ENCODE measurements at places on chromosomes 2 and 18. TPM values are rescaled to one million over a fixed set of nuclear protein-coding genes. Genes with fewer than 3 reads are reported as not detected.

Gene REG3A
- total RNA-seq = not detected

Gene UGT1A8
- not detected for total RNA-seq

Gene FASTKD2
- total RNA-seq = 43.8 TPM

Gene SDC1
- 0.29 TPM for total RNA-seq

Gene SERPINB2
- total RNA-seq = not detected

Gene FANCL
- 108 TPM for total RNA-seq

Gene UGT1A7
- not detected for total RNA-seq

Gene LOXL3
- total RNA-seq = 26.5 TPM

Gene RNF149
- total RNA-seq = 61.5 TPM

Gene DSG4
- total RNA-seq = not detected

Gene ELOA2
- not detected for total RNA-seq

DNA sequence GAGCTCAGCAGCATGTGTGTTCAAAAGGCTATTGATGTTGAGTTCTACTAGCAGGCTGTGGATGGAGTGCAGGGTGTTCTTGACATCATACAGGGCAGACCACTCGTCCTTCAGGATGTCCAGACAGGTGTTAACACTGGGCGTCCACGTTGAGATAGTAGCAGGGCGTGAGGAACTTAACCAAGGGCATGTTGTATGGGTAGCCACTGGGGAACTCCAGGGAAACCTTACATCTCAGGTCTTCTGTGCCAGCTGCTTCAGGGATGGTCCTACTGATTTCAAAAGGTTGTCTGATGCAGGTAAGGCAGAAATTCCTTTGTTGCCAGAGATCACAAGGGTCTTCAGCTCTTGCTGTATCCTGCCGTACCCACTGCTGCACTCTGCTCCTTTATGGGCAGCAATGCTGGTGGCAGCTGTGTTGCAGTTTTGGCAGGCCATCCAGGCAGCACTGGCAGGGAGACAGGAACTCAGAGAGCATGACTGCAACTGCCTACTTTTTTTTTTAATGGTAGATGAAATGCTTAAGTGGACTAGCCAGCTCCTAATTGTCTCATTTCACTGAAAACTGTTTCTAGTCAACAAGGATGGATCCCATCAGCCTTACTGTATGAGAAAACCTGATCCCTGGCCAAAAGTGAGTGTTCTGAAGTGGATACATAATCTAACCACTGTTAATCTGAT lies 32.4 kb upstream of the RBBP8 start:
- DNase-seq = no peak

- DNase-seq = peak; percentile 25
Observed at GRCh38 chr2:65991381-65992197, 443.3 kb upstream of the MEIS1 start.

- DNase-seq = no peak
Observed at GRCh38 chr2:23556929-23557328, 171.9 kb downstream of the KLHL29 start.

- no peak for DNase-seq
Observed at GRCh38 chr18:55419132-55419946, 168.7 kb downstream of the TCF4 start.

DNA sequence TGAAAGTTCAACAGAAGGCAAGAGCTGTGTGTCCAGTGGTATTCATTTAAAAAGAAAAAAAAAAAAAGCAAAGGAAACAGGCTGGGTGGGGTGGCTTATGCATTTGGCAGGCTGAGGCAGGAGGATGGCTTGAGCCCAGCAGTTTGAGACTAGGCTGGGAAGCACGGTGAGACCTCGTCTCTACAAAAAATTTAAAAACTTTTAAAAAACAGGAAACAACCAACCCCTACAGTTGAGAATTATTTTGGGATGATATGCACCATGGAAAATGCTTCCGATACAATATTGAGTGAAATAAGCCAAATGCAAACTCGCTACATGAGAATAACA lies 31.2 kb downstream of the PTPN18 start:
- DNase-seq = no peak

DNA sequence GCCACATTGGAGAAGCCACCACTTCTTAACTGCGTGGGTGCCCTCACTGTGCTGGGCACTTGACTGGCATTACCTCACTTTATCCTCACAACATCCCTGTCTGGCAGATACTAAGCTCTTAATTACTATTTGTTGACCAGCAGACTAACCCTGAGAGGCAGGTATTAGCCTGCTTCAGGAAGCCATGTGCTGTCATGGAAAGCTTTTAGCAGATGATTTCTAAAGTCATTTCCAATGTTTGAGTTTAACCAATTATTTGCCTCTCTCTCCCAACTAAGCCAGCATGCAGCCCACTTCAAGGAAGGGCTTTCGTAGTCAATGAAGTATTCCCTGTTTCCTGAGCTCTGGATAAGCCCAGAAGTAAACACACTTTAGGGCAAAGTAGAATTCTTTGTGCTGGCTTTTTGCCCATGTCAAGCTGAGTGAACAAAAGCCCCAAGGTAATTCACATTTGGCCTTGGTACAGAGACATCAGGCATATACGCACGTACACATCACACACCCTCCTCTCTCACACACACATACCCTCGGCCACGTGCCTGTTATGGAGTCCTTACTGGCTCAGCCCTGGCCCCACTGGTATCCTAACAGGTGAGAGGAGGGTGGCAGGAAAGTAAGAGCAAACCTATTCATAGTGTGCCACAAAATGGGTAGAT lies 108.6 kb downstream of the C1D start:
- no peak for DNase-seq

DNA sequence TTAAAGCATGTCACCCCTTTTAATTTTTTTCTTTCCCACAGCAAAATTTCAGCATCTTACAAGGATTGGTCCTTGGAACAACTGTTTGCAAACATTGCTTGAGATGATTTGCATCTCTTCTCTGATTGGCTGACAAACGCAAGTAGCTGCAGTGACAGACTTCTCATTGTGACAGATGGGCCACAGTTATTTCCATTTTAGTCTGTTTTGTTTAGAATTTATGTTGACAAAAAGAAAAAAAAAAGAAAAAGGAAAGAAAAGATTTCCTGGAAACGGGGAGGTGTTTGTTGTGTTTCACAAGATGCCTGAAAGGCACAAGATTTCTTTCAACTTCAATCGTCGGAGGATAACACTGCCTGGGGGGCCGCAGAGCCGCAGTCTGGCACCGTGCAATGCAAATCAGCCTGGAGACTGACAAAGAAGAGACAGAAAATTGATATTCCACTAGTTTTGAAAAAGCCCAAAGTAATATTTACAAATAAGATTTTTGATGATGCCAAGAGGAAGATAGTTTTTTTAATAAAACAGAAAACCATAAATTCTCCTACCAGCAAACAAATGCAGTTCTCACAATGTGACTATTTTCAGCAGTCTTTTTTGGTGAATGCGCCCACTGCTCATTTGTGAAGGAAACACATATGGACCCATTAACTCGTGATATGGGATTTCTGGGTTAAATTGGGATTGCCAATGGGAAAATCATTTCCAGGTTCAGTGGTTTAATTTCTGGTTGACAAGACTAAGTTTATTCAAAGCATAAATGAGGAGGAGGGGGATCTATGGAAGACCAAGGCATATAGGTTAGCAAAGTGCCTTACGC lies 296.2 kb upstream of the SMIM21 start:
- no peak for DNase-seq

DNA sequence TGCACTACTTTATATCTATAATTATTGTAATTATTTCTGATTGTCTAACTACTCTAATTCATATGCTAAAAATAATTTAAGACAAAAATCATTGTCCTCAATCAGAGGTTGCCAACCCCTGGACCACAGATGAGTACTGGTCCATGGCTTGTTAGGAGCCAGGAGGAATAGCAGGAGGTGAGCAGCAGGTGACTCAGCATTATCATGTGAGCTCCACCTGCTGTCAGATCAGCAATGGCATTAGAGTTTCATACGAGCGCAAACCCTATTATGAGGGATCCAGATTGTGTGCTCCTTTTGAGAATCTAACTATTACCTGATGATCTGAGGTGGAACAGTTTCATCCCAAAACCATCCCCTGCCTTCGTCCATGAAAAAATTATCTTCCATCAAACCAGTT lies 1434.4 kb downstream of the LRP1B start:
- no peak for DNase-seq

- DNase-seq = peak; percentile 42
Observed at GRCh38 chr2:200905618-200906296, 16.6 kb downstream of the NIF3L1 start.

- no peak for DNase-seq
Observed at GRCh38 chr18:41695441-41695840, 259.6 kb upstream of the PIK3C3 start.

- no peak for DNase-seq
Observed at GRCh38 chr2:216553482-216554240, 55.0 kb downstream of the RPL37A start.

DNA sequence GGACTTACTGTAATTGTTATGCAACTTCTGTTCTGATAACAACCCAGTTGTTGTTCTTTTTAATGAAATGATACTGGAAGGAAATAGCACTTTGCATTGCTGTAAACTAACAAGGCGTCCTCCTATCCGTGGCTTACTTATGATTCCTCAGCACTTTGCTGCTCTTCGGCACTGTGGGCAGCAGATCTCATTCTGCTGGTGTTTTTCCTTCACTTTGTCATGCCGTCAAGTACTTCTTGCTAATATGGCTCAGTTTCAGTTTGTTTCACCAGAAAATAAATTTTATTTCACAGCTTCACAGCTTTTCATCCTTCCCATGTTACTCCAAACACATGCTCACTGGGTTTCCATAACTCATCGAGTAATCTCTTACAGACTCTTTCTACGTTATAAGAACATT lies 289.3 kb downstream of the MEIS1 start:
- DNase-seq = no peak

GRCh38 chr2:64283641-64284361 lies 139.6 kb upstream of the PELI1 start:
- DNase-seq = peak; percentile 60

- no peak for DNase-seq
Observed at GRCh38 chr2:150292192-150292591, 195.3 kb downstream of the RND3 start.

GRCh38 chr2:135304694-135305093 lies 226.3 kb downstream of the ZRANB3 start:
- no peak for DNase-seq

DNA sequence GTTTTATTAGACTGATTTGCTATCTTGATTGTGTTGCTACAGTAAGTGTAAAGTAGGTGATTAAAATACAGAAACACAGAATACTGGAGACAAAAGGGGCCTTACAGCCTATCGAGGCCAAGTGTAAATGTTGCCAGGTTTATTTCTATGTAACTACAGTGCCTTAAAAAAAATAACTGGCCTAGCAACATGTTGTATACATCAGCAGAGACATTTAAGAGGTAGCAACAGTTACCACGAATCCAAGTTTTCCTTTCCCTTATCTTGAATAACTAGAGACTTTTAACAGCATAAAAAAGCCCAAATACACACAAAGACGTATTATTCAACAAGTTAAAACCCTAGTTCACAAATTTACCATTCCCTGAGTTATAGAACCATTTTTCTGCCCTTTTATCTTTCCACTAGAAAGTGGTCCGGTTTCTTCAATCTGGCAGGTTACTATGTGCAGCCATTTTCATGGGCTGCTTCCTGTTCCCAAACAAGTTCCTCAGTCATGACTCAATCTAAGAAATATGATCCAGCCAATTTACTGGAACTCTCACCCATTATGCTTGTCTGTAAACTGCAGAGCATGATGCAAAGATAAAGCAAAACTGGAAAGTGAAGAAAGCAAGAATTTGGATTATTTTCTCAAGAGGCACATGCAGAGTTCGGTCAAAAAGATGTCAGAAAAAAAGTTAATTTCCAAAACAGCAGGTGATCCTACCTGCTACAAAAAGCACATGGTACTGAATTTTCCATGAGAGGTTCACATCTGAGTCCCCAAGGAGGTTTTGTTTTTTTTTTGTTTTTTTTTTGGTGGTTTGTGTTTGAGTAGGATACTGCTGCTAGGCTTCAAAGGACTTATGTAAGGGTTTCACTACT lies 22.2 kb downstream of the NFE2L2 start:
- DNase-seq = no peak

DNA sequence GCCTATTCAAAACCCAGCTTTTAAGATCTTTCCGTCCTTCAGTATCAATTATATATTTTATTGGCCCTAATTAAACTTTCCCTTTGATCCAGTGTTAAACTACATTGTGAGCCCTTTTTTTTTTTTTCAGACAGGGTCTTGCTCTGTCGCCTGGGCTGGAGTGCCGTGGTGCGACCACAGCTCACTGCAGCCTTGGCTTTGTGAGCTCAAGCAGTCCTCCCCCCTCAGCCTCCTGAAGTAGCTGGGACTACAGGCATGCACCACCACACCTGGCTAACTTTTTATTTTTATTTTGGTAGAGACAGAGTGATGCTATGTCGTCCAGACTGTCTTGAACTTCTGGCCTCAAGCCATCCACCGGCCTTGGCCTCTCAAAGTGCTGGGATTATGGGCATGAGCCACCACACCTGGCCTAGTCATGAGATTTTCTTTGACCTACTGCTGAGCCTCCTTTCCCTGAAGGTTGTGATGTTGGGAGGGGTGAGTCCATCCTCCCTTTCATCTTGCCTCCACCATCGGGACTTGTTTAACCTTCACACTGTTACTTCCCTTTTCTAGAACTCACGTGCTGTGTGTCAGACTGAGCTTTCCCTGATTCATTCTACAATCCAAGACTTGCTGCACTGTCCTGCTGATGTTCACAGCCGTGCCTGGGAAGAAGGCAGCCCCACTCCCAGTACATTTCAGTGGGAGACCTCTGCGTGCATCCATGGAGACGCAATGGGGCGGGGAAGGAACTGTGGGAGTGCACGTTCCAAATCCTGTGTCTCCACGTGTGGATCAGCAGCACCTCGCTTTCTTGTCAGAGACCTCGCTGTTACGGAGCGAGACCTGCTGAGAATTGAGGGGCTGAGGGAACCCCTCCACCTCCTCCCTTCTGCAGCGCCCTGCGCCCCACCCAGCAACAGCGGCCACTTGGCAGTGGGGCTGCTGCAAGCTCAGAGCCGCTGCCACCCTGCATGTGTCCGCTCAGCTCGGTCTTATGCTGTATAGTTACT lies 10.8 kb downstream of the OXER1 start:
- DNase-seq = no peak

GRCh38 chr2:7593360-7593759 lies 676.1 kb downstream of the RNF144A start:
- no peak for DNase-seq

DNA sequence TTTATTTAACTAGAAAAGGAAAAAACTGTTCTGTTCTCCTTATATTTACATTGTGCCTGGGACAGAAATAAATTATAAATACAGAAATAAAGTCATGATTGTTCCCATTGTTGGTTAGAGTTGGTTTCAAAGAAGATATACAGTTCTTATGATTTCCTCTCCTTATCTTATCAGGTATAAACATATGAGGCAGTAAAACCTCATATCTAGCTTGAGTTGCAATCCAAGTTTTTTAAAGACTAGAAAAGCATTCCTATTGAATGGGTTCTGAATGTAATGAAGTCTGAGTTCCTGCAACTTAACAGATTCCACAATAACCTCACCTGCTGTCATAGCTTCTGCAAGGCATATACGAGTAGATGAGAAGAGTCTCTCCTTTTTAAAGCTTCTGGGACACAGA lies 114.7 kb upstream of the CAVIN2 start:
- no peak for DNase-seq

- no peak for DNase-seq
Observed at GRCh38 chr2:120509991-120510735, 164.2 kb downstream of the INHBB start.

- DNase-seq = no peak
Observed at GRCh38 chr2:119745566-119745965, 14.2 kb upstream of the PTPN4 start.

- DNase-seq = no peak
Observed at GRCh38 chr2:116098049-116098448, 1655.6 kb downstream of the DPP10 start.

- DNase-seq = no peak
Observed at GRCh38 chr2:74740395-74740740, 86.3 kb downstream of the SEMA4F start.

- DNase-seq = no peak
Observed at GRCh38 chr18:77032181-77032701, 100.3 kb downstream of the MBP start.

Data from uterus (tissue), 4 donors.